ENCODE measurements at places on chromosomes 5 and 9. TPM values are rescaled to one million over a fixed set of nuclear protein-coding genes. Genes with fewer than 3 reads are reported as not detected.

TSSK1B gene
- not detected for polyA plus RNA-seq

EDIL3 gene
- 11.2 TPM for polyA plus RNA-seq

GRCh38 chr9:95459851-95460517 is 56.8 kb downstream of the PTCH1 start:
- DNase-seq, result no peak

- DNase-seq, result no peak
Observed at GRCh38 chr5:58983526-58984452, 400.9 kb downstream of the RAB3C start.

DNA sequence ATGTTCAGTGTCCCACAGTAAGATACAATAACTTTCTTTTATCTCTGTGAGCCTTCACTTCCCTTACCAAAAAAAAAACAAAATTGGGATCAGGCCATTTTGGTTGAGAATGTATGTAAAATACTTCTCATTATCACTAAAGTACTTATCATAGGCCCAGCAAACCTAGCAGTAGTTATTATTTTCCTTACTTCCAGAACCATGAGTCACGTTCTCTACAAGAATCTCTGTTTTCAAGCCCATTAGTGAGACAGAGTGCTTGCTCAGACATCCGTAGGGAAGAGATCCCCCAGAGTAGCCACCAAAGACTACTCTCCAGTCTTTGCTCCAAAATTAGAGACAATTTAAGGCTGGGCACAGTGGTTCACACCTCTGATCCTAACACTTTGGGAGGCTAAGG is 103.9 kb upstream of the NR5A1 start:
- no peak for DNase-seq

- DNase-seq, result no peak
Observed at GRCh38 chr9:134724912-134725604, 83.5 kb downstream of the COL5A1 start.

- no peak for DNase-seq
Observed at GRCh38 chr5:171323806-171324632, 15.0 kb downstream of the TLX3 start.

DNA sequence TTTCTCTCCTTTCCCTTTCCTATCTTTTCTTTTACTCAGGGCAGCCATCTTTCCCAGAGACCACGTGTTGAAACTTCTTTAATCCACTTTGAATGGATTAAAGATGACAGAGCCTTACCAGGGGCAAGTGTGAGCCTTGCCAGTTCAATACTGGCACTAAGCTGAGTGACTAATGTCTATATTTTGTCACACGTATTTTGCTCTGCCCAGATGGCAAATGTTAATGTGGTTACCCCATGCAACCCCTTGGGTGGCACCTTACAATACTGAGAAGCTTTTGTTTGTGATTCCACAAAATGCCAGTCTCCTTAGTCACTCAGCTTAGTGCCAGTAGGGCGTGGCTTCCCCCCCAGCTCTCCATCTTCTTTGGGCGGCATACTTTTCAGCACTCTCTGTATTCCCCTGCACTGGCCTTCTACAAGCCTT is 24.8 kb downstream of the ANXA1 start:
- no peak for DNase-seq

DNA sequence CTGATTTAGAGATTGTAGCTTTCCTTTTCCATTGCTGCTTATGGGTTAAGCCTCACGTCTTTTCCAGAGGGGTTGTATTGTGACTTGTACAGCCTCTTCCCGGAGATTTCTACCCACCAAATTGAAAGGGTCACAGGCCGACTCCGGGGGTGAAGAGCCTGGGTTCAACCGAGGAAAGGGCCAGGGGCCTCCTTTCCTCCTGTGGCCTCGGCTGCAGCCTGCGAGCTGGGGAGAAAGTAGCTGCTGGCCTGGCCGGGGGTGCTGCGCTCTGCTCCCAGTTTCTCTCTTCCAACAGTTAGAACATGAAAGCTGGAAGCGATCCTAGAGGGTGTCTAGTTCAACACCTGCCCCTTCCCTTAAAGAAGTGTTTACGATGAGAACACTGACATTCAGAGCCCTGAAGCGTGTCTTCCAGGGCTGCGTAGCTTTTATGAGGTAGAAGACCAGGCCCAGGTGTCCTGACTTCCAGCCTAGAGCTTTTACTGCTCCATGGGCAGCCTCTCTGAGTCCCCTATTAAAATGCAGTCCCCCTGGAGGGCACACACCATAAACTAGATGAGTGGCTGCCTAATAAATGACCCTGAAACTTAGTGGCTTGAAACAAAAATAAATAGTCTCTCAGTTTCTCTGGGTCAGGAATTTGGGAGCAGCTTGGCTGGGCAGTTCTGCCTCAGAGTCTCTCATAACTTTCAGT is 56.9 kb downstream of the ACER2 start:
- no peak for DNase-seq

- DNase-seq, result no peak
Observed at GRCh38 chr5:41410307-41410706, 100.1 kb downstream of the PLCXD3 start.

Data from muscle of arm (tissue), 14 donors.